Right ventricle myocardium superior (tissue), 1 donor: ENCODE measurements at places on chromosomes 3 and 15.

GRCh38 chr3:8784676-8785435, 15.4 kb upstream of the OXTR start:
- no peak for DNase-seq

GRCh38 chr15:87477737-87478686, 778.5 kb downstream of the NTRK3 start:
- DNase-seq, result no peak

GRCh38 chr3:9782770-9783169, 9.5 kb downstream of the TADA3 start:
- DNase-seq, result no peak

DNA sequence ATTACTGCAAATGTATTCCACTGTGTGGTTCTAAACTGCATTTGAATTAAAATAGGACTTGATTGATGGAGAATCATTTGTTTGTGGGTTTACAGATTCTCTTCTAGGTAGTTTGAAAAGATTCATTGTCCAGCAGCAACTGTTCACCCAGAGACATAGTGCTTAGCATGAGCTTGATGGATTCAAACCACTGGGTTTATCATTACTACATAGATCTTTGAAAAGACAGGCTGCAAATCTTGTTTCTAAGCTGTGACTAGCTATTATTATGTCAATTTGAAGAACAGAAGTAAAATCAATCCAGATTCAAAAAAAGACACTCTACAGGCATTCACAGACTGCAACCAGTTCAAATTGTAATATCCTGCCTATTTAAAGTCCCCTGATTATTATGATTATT, 49.8 kb downstream of the MBNL1 start:
- DNase-seq, result no peak

GRCh38 chr15:89907289-89907688, 5.5 kb downstream of the ARPIN start:
- DNase-seq, result no peak

DNA sequence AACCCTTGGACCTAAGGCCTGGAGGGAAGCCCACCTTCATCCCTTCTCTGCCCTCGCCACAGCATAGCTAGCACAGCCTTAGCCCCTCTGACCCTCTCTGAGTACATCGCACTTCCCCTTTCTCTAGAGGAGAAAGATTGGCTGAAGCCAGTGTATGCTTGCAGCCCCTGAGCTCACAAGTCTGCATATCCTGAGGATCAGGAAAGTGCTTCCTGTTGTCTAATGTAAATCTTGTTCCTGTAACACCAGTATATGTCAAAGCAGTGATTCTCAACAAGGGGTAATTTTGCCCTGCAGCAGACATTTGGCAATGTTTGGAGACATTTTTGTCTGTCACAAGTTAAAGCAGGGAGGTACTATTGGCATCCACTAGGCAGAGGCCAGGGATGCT, 2.2 kb upstream of the PRKCD start:
- no peak for DNase-seq

- no peak for DNase-seq
Measured at GRCh38 chr3:170632780-170633179, 46.9 kb upstream of the SLC7A14 start.

- no peak for DNase-seq
Measured at GRCh38 chr3:127100459-127101410, 92.2 kb upstream of the PRR23E start.

DNA sequence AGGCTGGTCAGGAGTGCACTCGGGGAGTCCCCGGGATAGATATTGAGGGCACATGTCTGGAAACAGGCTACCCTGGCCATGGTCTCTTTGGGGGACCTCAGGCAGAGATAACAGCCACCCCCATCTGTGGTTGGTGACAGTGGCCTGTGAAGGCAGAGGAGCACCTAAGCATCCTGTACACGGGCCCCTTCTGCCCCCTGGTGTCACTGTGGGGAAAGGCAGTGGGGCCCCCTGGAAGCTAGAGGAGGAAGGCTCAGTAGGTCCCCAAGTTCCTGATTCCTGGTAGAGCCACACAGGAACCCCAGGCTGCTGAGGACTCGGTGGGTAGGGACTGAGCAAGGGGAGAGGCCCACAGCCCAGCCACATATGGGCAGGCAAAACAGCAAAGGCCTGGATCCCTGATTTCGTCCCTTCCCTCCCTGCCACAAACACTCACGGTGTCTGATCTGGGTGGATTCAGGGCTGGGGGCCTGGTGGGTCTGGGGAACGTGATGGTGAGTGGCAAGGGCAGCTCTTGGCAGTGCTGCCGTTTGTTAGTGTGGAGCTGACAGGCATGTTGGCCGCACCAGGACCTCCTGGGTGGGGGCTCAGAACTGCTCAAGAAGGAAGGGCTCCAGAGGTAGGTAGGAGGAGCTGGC, 14.1 kb upstream of the CXCR6 start:
- DNase-seq, result peak; percentile 60
